ENCODE measurements at places on chromosomes 1 and 21. TPM values are rescaled to one million over a fixed set of nuclear protein-coding genes. Genes with fewer than 3 reads are reported as not detected.

DNA sequence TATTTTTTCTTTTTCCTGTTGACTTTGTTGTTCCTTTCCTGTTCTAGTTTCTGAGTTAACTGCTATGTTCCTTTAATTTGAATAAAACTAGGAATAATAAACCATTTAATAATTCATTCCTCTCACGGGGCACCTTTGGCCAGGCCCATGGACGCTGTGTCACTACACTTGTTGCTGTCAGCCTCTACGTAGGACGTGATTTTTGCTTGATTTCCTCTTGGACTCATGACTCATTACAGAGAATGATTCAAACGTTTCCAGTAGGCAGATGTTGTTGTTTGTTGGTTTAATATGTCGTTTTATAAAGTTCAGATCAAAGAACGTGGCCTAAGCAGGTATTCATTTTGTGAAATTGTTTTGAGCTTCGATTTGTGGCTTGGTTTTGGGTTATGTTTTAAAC, 9.1 kb upstream of the SLC19A1 start:
- peak; percentile 73 for DNase-seq

GRCh38 chr1:198925567-198925966, 286.7 kb downstream of the PTPRC start:
- no peak for DNase-seq

DNA sequence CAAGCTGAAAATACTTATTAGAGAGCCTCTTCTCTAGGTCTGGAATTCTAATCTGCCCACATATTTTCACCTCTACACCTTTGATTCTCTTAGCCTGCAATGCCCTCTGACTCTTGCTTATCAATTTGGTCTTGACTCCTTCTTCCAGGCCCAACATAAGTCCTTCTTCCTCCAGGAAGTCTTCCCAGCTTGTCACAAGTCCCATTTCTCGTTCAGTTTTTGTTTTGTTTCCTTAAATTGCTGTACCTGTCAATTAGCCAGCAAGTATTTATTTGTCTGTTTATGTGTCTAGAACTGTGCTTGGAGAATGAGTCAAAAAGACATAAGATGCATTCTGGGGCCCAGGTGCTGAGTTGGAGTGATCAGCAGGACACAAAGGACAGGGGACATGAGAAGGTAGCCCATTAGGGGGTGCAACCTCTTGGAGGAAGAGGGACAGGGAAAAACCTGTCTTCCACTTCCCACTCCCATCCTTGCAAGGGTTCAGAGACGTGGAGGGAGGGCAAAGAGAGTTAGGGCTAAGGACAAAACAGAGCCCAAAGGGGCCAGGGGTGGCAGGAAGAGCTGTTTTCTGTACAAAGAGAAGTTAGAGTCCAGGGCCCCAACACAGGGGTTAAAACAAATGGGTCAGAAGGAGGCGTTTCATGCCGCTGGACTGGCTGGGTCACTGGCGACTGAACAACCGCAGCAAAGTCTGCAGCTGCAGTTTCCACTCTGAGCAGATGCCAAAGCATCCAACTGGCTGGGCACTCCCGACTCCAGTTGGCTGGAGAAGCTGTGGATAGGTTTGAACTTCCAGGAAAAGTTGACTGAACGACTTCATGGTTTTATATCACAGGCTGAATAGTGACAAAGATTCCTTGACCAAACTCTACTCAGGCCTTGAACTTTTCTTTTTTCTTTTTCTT, 10.7 kb upstream of the CNR2 start:
- no peak for DNase-seq

DNA sequence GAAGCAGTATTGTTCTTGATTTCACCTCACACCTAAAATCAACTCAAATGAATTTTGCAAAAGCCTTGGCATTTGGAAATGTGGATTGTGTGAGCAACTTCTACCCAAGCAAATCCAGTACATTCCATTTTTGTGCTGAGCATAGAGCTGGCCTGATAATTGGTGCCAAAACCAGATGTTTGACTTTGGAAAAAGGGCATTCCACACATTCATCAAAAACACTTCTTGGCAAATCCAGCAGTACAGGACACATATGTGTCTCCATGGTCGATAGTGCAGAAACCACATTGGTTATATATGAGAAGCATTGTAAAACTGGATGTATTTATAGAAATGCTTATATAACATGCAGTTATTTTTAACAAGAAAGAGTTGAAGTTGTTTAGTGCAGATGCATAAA, 210.4 kb downstream of the KCNK2 start:
- no peak for DNase-seq

GRCh38 chr1:26275580-26276431, 4.1 kb upstream of the SH3BGRL3 start:
- peak; percentile 86 for DNase-seq

- peak; percentile 64 for DNase-seq
Observed at GRCh38 chr1:237677979-237678378, 212.7 kb downstream of the ZP4 start.

GRCh38 chr1:209585197-209585596, 1.7 kb downstream of the CAMK1G start:
- no peak for DNase-seq

- no peak for DNase-seq
Observed at GRCh38 chr1:6024376-6024775, 21.3 kb upstream of the KCNAB2 start.

- no peak for DNase-seq
Observed at GRCh38 chr21:36045993-36046392, 14.3 kb downstream of the SETD4 start.

- no peak for DNase-seq
Observed at GRCh38 chr21:36704958-36705678, 6.2 kb downstream of the SIM2 start.

GRCh38 chr1:211605603-211606331, 26.8 kb upstream of the SLC30A1 start:
- DNase-seq: no peak

- DNase-seq: no peak
Observed at GRCh38 chr1:225842788-225843425, 33.0 kb downstream of the EPHX1 start.

Gene TNFRSF14
- total RNA-seq: not detected

Gene EFNA1
- 2.5 TPM for total RNA-seq

Gene ITGB2
- total RNA-seq: 12.5 TPM

Gene ST6GALNAC5
- not detected for total RNA-seq

Gene FHAD1
- 1.2 TPM for total RNA-seq

Gene GBP4
- total RNA-seq: not detected

Gene PDIK1L
- total RNA-seq: 5.7 TPM

Gene SORT1
- 9.5 TPM for total RNA-seq

Gene CYP4Z1
- total RNA-seq: not detected

Gene UBXN10
- total RNA-seq: not detected

Gene FCRL4
- not detected for total RNA-seq
